ENCODE measurements at places on chromosomes 13 and 19.

- DNase-seq: no peak
- H3K4me3 ChIP-seq: no peak overlapping the region
- H3K4me1 ChIP-seq: no peaks in the 10 kb centered on the region
- H3K36me3 ChIP-seq: no peaks in the 10 kb centered on the region
Measured at GRCh38 chr13:57123681-57124080, 17.0 kb upstream of the PRR20A start.

GRCh38 chr13:77358001-77358400 lies 31.1 kb upstream of the MYCBP2 start:
- no peak for DNase-seq
- no peak overlapping the region for H3K27ac ChIP-seq
- no peaks in the 10 kb centered on the region for H3K27me3 ChIP-seq
- no peaks in the 10 kb centered on the region for H3K4me1 ChIP-seq

DNA sequence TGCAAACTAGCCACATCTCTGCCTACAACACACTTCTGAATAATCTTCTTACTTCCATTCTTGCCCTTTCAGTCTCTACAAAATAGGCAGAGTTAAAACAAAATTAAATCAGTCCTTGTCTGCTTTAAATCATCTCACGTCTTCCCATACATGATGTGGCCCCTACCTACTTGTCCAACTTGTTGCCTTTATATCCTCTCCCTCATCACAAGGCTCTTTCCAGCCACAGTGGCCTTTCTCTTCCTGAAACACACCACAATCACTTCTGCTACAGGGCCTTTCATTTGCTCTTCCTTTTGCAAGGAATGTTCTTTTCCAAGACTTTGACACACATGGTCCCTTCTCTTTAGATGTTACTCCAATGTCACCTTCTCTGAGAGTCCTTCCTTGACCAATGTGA lies 1.7 kb downstream of the RBM26 start:
- peaks cover 21% of the 10 kb centered on the region for H3K4me1 ChIP-seq
- DNase-seq: no peak
- H3K4me3 ChIP-seq: peak overlapping the region; percentile 68

- no peaks in the 10 kb centered on the region for H3K27me3 ChIP-seq
- H3K4me1 ChIP-seq: no peaks in the 10 kb centered on the region
- no peak for DNase-seq
- H3K27ac ChIP-seq: no peak overlapping the region
- H3K4me3 ChIP-seq: no peak overlapping the region
Measured at GRCh38 chr19:41276231-41276630, 12.1 kb downstream of the HNRNPUL1 start.

DNA sequence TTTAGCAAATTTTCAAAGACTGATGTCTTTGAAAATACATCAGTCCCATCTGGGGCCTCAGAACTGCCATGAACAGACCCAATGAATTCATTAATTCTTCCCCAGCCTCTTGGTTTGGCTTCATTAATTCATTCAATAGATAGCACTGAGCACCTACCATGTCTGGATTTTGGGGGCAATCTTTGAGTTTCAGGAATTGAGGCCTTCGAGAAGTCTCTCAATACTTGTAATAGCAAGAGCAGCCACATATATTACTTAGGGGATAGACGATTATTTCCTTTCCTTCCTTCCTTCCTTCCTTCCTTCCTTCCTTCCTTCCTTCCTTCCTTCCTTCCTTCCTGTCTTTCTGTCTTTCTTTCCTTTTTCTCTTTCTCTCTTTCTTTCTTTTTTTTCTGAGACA lies 64.8 kb downstream of the ALOX5AP start:
- H3K27me3 ChIP-seq: no peaks in the 10 kb centered on the region
- no peak overlapping the region for H3K4me3 ChIP-seq
- no peaks in the 10 kb centered on the region for H3K36me3 ChIP-seq
- H3K27ac ChIP-seq: no peak overlapping the region

DNA sequence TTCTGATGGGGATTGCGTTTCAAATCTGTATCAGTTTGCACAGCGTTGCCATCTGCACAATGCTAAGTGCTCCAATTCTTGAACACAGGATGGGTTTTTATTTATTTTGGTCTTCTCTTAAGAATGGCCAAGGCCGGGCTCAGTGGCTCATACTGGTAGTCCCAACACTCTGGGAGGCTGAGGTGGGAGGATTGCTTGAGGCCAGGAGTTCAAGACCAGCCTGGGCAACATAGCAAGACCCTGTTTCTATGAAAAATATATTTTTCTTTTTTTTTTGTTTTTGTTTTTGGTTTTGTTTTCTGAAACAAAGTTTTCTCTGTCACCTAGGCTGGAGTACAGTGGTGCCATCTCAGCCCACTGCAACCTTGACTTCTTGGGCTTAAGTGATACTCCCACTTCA lies 5.5 kb upstream of the YJEFN3 start:
- H3K27me3 ChIP-seq: no peaks in the 10 kb centered on the region
- H3K36me3 ChIP-seq: peaks cover 56% of the 10 kb centered on the region
- peaks cover 18% of the 10 kb centered on the region for H3K4me1 ChIP-seq
- no peak overlapping the region for H3K27ac ChIP-seq

GRCh38 chr13:44048326-44048725 lies 168.6 kb downstream of the LACC1 start:
- DNase-seq: no peak
- no peaks in the 10 kb centered on the region for H3K36me3 ChIP-seq
- peaks cover 35% of the 10 kb centered on the region for H3K27me3 ChIP-seq
- H3K4me1 ChIP-seq: no peaks in the 10 kb centered on the region
- no peak overlapping the region for H3K4me3 ChIP-seq
- H3K27ac ChIP-seq: no peak overlapping the region

GRCh38 chr13:63156816-63157215 lies 1741.2 kb upstream of the PCDH20 start:
- H3K27ac ChIP-seq: no peak overlapping the region
- DNase-seq: no peak
- no peak overlapping the region for H3K4me3 ChIP-seq
- no peaks in the 10 kb centered on the region for H3K36me3 ChIP-seq

DNA sequence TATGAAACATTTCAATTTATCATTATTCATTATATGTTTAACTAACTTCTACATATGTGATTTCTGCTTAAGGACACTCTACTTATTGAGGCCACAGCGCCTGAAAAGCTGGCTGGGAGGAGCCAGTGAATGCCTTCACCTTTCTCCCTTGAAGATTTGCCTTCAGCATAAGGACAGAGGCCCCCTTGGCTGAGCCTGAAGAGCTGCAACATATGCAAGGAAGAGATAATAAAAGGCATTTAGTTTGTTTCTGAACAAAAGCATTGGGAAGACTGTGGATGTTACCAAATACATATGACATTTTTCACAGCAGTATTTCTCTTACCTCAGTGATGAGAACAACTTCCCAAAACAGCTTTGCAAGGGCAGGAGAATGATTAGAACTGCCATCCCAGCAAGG lies 92.1 kb downstream of the ABCC4 start:
- no peaks in the 10 kb centered on the region for H3K27me3 ChIP-seq
- DNase-seq: no peak
- no peak overlapping the region for H3K4me3 ChIP-seq
- no peak overlapping the region for H3K27ac ChIP-seq

DNA sequence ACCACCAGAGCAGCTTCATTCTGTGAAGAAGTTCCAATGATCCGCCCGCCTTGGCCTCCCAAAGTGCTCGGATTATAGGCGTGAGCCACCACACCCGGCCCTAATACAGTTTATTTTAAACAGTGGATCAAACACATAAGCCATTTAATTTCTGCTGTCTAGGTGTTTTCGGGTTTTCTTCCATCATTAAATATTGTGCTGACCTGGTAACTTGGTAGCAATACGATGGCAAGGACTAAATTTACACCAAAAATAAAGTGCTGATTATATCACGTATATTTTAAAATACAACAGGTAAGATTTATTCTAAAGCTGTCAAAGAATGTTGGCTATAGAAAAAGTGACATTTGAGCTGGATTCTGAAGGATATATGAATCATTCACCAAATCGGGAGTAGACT lies 1.3 kb downstream of the MED4 start:
- H3K27me3 ChIP-seq: no peaks in the 10 kb centered on the region
- H3K27ac ChIP-seq: no peak overlapping the region
- peaks cover 27% of the 10 kb centered on the region for H3K4me1 ChIP-seq
- H3K36me3 ChIP-seq: peaks cover 10% of the 10 kb centered on the region

Data from CD4-positive, alpha-beta T cell (primary cell).